ENCODE measurements at places on chromosomes 5 and 9.
A peak's percentile ranks its signal among the peaks of the same experiment; 100 is the strongest.

- DNase-seq: no peak
Measured at GRCh38 chr5:172777881-172778814, 7.2 kb upstream of the DUSP1 start.

DNA sequence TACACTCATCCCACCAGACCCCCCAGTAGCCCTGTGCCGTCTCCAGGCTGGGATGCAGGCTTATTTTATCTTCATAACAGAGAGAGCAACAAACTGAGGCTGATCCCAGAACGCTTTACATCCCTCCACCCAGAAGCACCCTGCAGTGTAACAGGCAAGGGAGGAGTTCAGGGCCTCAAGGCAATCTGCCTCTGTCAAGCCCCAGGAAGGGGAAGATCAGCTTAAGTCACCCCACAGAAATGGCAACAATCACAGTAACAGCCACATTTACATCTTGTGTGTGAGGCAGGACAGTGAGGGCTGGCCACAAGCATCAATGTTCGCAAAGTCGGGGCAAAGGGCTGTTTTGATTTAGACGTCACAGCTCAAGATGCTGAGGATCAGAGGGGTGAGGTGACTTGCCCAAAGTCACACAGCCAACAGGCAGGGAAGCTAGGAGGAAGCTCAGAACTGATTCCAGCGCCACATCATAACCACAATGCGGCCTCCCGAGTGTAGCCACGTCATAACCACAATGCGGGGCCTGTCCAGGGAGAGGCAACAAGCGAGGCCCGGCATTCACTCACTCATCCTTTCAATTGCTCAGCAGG is 14.4 kb downstream of the STK10 start:
- no peak for DNase-seq

DNA sequence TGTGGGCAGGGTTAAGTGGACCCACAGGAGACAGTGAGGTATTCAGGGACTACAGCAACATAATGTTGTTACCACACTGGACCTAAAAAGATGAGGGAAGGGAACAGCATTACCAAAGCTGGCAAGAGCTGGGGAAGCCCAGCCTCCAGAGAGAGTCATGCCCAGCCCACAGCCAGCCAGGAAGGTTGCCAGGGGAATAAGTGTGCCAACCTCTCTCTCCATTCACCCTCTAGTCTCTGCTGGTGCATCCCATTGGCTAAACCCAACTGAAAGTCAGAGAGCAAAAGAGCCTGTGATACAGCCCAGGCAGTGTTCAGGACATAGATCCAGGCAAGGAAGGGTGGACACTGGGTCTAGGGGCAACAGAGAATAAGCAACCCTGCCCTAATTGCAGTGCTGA is 35.8 kb upstream of the AFAP1L1 start:
- no peak for DNase-seq

GRCh38 chr5:90020575-90021538 is 388.7 kb downstream of the CETN3 start:
- no peak for DNase-seq

- no peak for DNase-seq
Measured at GRCh38 chr9:23551311-23551721, 274.7 kb downstream of the ELAVL2 start.

GRCh38 chr9:108186642-108187395 is 669.0 kb downstream of the ACTL7B start:
- DNase-seq: no peak

DNA sequence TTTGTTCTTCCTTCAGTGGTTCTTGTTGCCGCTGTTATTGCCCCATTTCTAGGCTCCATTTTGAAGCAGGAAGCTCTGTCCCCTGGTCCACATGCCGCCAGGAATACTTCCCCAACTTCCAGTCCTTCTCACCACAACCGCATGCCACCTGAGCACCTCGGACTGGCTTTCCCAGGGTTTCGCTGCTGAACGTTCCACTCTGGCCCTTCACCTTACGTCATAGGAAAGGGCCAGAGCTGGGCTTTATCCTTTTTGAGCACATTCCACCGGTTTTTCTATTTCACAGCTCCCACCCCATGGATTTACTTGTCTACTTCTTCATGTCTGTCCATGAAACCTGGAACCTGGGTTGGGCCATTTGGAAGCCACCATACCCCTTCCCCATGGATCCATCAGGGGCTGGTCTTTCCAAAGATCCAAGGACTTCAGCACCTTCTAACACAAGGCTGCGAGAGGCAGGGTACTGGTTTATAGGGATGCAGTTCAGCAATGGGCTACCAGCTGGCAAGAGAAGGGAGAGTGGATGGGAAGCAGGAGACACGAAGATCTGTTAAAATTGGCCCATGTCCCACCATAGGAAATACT is 557.4 kb downstream of the BNC2 start:
- DNase-seq: no peak

- no peak for DNase-seq
Measured at GRCh38 chr9:84300271-84300670, 40.3 kb downstream of the SLC28A3 start.

- DNase-seq: no peak
Measured at GRCh38 chr5:45205403-45205961, 396.7 kb downstream of the MRPS30 start.

DNA sequence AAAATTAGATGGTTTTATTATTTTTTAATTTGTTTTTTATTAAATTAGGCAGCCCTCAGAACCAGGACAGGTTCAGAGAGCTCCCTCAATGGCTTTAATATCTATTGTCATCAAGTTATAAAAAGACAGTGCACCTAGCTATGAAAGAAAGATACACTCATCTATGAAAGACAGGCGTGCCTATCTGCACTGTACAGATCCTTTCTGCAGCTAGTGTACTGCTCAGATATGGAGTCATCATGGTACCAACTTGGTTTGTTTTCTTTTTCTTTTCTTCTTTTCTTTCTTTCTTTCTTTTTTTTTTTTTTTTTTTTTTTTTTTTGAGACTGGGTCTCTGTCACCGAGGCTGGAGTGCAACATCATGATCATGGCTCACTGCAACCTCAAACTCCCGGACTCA is 54.8 kb upstream of the GPBP1 start:
- DNase-seq: no peak

GRCh38 chr5:97998941-97999340 is 774.5 kb upstream of the RGMB start:
- no peak for DNase-seq

- DNase-seq: no peak
Measured at GRCh38 chr5:32578764-32579163, 6.6 kb upstream of the SUB1 start.

- DNase-seq: no peak
Measured at GRCh38 chr5:151221574-151221973, 2.3 kb downstream of the CCDC69 start.

- no peak for DNase-seq
Measured at GRCh38 chr9:114452219-114453165, 52.8 kb downstream of the WHRN start.

DNA sequence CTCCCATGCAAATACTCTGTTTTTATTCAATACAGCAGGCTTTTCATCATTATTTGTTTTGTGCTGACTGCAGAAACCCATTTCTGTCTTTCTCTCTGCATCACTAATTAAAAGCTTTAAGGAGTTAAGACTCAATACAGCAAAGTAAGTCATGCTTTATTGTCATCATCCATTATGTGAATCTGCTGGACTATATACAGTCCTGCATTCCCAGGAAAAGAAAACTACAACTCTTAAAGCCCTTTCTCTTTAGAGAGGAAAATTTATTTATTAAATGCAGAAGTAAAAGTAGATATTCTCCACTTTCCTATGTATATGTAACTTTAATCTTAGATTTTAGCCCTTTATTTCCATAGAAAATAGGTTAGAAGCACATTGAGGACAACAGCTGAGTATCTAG is 706.6 kb upstream of the RGMB start:
- no peak for DNase-seq

GRCh38 chr9:71795097-71795813 is 26.9 kb upstream of the CEMIP2 start:
- DNase-seq: peak; percentile 27

- no peak for DNase-seq
Measured at GRCh38 chr5:32778403-32778802, 67.3 kb downstream of the NPR3 start.

- DNase-seq: no peak
Measured at GRCh38 chr5:115516372-115516771, 28.2 kb downstream of the FEM1C start.

- DNase-seq: no peak
Measured at GRCh38 chr9:14337615-14338014, 23.7 kb upstream of the NFIB start.

GRCh38 chr5:3179220-3179619 is 416.4 kb upstream of the IRX1 start:
- DNase-seq: no peak

GRCh38 chr9:132982458-132982857 is 4.0 kb downstream of the GFI1B start:
- peak; percentile 65 for DNase-seq

- no peak for DNase-seq
Measured at GRCh38 chr5:54867310-54867944, 118.0 kb downstream of the ESM1 start.

- DNase-seq: no peak
Measured at GRCh38 chr5:122177161-122177560, 47.8 kb downstream of the ZNF474 start.

GRCh38 chr5:83947763-83948162 is 227.1 kb upstream of the HAPLN1 start:
- DNase-seq: no peak

DNA sequence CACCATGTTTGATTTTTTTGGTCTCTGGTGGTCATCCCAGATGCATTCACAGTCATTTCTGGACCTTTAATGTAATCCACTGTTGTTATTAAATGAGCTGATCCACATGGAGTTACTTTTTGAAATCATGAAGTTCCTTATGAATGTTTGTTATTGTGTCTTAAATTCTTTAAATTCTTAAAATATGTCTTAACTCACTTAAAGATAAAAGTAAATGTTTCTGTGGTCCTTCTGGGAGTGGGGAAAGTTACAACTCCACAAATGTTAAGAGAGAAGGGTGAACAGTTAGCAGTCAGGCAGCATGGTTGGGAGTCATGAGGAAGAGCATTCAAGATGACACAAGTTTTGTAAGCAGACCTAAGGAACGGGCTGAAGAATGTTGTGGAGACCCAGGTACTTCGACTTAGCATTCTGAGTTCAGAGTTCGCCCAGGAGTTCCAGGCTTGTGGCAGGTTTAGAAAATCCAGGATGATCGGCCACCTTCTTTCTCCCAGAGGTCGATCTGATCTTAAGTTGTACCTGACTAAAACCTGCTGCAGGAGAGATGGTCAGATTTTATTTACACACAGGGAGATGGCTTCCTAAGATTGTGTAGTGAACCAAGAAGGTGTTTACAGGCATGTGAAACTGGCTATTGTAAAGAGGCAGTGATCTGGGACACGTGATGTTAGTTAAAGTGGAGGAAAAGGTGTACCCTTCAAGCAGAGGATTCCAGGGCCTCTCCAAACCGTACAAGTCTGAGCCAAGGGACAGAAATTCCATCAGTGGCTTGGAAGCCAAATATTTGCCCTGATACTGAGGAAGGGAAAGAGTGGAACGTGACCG is 17.2 kb downstream of the SLC1A1 start:
- no peak for DNase-seq

GRCh38 chr9:87080512-87081264 is 133.4 kb upstream of the GAS1 start:
- no peak for DNase-seq

- no peak for DNase-seq
Measured at GRCh38 chr5:175778951-175779503, 92.4 kb upstream of the CPLX2 start.

DNA sequence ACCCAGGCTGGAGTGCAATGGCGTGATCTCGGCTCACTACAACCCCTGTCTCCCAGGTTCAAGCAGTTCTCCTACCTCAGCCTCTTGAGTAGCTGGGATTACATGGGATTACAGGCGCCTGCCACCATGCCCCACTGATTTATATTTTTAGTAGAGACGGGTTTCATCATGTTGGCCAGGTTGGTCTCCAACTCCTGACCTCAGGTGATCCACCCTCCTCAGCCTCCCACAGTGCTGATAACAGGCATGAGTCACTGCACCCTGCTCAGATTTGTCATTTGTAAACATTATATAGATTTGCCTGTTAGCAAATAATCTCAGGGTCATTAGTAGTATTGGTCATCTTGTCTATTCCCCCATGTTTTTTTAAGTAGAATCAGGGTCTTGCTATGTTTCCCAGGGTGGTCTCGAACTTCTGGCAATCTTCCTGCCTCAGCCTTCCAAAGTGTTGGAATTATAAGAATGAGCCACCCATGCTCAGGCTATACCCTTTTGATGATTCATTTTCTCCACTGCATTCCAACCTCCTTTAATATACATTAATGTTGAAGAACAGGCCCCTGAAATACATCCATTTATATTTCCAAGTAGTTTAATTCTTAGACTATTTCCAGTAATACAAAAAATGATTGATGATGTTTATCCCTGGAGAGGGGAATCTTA is 17.3 kb downstream of the CENPH start:
- no peak for DNase-seq

GRCh38 chr9:119802621-119803020 is 433.4 kb upstream of the BRINP1 start:
- DNase-seq: no peak

DNA sequence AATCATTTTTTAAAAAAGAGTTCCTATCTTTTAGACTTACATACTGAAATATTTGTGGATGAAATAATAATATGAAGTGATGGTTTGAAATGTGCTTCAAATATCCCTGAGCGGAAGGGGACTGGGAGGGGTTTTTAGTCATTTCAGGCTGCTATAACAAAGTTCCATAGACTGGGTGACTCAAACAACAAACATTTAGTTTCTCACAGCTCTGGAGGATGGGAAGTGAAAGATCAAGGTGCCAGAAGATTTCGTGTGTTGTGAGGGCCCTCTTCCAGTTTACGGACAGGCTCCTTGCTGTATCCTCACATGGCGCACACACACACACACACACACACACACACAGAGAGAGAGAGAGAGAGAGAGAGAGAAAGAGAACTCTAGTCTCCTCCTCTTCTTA is 27.1 kb upstream of the TEX10 start:
- DNase-seq: no peak

DNA sequence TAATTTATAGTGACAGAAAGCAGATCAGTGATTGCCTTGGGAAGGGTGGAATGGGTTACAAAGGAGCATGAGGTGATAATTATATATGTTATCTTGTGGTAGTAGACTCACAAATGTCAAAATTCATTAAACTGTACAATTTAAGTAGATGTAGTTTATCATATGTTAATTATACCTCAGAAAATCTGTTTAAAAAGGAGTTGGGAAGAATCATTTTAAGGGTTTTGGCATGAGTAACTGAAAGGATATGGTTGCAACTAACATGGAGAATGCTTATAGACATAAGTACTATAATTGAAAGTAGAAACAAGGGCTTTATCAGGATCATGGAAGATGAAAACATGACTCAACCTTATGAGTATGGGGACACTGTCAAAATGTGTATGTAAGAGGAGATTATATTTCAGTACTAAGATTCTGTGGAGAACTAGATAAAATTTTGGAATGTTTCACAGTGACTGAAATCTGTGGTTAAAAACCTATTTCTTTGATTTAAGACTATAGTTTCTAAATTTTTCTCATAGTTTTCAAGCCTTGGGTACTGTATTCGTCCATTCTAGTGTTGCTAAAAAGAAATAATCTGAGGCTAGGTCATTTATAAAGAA is 73.3 kb downstream of the FCHO2 start:
- DNase-seq: no peak
